ENCODE measurements at places on chromosomes 5 and 9.

- DNase-seq: no peak
These were observed 46.2 kb upstream of the FCN2 start for GRCh38 chr9:134834217-134834956.

DNA sequence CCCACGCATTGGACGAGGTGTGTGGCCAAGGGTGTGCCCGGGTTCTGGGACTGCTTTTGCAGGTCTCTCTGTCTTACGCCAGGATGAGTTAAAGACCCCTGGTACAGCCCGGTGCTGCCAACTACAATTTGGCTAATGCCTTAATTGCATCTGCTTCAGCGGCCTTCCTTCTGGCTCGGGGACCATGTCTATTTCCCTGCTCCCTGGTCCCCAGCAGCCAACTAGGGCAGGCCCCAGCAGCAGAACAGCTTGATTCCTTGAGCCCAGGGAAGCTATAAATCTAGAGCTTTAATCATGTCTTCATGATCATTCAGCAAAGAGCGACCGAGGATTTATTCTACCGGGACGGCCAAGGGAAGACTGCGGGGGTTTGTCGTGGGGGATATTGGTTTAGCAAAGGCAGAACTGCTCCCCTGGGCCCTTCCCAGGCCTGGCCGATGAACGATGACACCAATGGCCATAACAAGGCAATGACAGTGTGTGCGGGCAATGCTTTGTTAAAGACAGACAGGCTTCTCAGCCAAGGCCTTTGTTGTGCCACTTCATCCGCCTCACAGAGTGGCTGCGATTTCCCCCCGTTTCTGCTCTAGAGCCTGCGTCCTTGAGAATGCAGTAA lies 51.4 kb downstream of the CFAP77 start:
- DNase-seq: no peak

DNA sequence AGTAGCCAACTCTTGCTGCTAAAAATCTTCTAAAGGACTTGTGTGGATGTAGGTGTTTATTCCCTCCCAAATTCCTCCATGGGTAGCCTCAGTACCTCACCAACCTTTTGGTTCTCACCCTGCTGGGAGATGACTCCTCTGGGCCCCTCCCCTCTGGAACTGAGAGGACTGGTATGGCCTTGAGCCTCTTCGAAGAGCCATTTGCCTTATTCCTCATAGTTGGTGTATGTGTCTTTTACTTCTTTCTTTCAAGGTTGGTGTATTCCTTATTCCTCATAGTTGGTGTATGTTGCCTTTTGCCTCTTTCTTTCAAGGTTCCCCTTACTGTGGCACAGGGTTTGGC lies 48.3 kb downstream of the GNAQ start:
- DNase-seq: no peak

DNA sequence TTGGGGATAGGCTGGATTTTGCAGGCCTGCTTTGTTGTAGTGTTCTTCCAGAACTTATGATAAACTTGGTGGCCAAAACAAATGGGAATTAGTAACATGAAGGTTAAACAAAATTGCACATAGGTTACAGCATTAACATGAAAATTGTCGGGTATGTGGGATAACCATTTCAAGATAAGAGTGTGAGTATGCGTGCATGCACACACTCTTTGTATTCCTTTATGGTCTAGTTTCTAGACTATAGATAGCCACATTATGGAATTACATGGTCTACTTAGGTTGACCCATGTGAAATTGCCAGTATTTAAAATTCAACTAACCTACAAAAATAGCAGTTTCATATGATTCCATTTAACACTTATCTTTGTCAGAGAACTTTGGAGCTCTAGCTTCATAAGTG lies 1.4 kb downstream of the HMGCR start:
- DNase-seq: no peak

DNA sequence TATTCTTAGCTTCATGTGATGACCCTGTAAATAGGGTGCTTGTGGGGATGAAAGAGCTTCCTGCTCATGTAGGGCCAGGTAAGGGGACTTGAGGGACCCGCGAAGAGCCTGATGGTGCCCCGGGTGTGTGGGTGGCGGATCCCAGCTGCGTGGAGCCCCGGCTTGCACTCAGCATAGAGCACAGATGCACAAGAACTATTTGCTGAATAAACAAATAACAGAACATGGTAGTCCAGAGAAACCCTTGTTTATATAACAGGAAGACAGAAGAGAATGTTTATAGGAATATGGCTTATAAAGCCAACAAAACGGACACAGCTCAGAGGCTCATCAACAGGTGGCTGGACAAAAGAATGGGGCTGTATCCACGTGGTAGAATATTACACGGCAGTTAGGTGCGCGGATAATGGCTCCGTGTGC lies 106.9 kb upstream of the COL5A1 start:
- DNase-seq: no peak

DNA sequence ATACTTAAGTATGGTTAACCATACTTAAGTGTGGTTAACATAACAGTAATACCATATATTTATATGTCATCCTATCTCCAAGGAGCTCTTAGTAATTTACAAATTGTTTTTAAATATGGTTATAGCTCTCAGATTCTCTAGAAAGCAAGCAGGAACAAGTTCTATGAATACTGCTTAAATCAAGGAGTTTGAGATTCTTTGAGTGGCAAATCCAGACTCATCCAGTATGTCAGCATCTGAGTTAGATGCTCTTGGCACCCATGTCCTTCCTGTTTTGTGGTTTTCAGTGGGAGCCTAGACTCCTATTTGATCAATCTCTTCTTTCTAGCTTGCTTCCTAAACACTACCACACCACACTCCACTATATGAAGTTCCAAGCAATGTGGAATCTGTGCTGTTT lies 114.7 kb upstream of the GDNF start:
- no peak for DNase-seq

GRCh38 chr5:152349683-152350526 lies 55.2 kb downstream of the NMUR2 start:
- DNase-seq: peak; percentile 70

DNA sequence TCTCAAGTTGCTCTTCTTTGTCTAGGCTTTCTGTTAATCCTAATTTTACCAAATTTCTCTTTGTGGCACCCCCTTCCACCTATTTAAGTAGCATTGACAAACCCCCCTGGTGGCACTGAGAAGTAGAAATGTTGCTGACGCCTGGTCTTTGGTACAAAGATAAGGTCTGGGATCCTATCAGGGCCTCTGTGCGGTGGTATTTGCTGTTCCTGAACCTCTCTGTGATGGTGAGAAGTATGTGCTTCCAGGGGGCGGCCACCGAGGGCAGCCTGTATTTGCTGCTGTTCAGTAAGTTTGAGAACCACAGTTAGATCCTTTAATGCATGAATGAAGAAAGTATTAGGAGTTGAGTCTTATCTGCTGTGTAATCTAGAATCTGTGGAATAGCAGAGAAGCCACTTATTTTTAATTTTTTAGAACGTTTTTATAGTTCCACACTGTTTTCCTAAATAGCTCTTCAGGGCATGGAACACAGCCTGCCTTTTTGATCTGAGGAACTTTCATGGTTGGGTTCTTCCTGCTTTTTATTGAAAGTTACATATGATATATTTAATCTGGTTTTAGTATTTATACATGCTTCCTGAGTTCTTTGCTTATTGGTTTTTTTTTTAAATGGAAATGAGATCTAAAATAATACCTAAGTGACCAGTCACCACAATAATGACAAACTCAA lies 124.2 kb downstream of the TRIO start:
- DNase-seq: no peak

DNA sequence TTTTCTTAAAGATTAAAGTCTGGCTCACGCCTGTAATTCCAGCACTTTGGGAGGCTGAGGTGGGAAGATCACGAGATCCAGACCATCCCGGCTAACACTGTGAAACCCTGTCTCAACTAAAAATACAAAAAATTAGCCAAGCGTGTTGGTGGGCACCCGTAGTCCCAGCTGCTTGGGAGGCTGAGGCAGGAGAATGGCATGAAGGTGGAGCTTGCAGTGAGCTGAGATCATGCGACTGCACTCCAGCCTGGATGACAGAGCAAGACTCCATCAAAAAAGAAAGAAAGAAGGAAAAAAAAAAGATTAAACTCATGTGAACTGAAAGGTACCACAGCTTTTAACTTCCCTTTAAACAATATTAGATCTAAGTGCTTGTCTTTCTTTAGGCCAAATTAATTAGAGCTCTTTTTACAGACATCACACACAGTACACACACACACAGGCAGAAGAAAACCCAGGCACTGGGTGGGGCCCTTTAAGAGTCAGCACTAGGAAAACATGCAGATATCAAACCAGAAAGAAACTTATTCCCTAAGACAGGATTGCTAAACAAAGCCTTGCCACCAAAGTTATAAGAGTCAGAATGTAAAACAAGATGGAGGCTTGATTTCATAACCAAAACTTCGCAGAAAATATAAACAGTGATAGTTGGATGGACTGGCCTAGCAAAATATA lies 29.3 kb upstream of the UHRF2 start:
- peak; percentile 65 for DNase-seq

DNA sequence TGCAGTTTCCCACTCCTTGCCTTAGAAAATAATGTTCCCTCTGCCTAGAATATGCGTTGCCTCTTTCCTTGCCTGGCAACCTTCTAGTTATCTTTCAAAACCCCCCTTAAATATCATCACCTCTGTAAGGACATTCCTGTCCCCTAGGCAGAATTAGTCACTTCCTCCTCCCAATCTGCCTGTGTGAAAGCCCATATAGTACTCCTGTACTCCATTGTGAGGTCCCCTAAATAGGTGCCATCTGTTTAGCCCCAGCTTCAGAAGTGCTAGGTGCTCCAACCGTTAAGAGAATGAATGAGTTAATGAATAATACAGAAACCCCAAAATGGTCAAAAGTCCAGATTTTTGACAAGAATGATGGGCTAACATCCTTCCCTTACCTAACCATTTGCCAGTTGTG lies 181.4 kb downstream of the GDNF start:
- DNase-seq: peak; percentile 9

DNA sequence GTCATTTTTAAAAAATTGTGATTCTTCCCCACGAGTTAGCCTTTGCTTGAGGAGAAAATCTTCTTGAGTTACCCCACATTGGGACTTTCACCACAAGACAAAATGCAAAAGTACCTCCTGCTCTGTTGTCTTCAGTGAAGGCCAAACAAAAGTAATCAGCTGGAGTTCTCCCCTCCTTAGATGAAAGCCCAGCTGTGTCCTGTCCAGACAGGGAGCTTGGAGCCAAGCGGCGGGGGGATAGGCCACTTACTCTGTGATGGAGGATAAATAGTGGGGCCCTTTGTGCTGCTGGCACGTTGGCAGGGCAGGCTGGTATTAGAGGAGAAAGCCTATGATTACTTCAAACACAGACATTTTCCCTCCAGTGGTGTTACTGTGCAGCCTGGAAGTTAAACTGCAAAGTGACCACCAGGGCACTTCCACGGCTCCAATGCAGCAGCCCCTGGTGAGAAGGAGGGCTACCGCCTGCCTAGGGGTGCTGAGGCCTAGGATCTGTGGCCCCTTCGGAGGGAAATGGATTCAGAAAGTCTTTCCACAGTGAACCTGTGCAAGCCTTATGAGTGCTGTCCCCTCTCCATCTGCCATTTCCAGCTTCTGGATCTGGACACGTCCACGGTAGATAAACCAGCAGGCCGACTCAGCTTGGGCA lies 155.0 kb downstream of the TMEM167A start:
- DNase-seq: no peak

GRCh38 chr9:104075801-104076753 lies 18.0 kb upstream of the SMC2 start:
- peak; percentile 75 for DNase-seq

GRCh38 chr5:72015103-72015548 lies 92.1 kb upstream of the MAP1B start:
- peak; percentile 91 for DNase-seq

DNA sequence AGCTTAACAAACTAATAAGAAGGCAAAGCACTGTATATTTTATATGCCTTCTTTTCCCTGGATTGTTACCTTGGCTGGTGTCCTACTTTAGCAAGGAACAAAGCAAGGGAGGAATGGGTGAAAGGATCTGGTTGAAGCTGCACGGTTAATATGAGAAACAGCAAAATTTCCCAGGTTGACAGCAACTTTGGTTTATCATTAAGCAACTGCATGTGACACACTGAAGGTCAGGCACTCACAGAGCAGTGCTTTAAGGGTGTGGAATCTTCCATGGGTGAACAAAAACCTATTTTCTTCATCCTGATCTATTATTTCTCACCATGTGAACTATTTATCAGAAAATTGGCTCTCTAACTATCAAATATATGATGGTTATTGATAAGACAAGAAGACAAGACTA lies 109.0 kb upstream of the ATP10B start:
- peak; percentile 20 for DNase-seq

DNA sequence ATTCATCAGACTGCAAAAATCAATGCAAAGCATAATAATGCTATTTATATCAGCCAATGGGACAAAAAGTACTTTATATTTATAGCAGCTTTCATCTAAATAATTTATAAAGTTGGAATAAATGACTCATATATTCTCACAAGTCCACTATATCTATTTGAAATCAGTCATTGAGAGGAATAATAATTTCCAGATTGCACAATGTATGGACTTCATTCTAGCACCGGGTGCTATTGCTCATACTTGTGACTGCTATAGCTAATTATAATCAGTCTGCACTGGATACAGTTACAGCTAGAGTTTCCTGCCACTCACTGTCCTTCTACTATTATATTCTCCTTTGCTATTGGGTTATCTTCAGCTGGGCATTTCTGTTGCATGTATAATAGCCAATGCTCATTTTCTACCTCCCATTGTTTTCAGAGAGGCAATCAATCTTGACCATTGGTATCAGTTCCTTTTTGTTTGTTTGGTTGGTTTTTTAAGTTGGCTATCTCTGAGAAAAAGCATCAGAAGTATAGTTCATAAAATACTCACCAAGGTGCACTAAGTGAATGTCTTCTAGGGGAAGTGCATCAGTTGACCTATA lies 1.9 kb downstream of the CDH18 start:
- peak; percentile 31 for DNase-seq

DNA sequence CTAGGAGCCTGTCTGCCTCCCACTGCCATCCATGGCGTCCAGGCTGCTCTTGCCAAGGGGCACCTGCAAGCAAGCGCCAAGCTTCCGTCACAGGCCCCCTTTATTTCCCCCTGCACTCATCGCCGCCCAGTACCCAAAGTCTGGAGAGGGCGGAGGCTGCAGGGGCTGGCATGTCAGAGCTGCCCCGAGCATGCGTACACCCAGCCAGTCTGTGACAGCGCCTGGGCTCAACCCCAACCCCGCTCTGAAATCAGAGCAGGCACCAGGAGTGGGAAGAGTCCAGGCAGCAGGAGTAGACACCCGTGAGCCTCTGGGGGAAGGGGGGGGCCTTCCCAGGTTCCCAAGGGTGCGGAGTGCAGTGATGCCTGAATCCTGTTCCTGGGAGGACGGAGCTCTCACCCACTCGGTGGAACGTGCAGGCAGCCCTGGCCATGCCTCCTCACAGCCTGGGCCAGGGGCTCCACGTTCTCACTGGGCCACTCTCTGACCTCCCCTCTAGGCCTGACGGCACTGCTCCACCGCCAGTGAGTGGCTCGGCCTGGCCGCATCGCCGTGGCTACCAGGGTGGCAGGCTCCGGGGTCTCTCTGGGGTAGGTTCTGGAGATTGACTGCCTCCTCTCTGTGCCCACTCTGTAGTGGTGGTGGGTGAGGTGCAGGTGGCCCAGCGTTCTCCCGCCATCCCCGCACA lies 469.0 kb downstream of the CDH9 start:
- DNase-seq: no peak

DNA sequence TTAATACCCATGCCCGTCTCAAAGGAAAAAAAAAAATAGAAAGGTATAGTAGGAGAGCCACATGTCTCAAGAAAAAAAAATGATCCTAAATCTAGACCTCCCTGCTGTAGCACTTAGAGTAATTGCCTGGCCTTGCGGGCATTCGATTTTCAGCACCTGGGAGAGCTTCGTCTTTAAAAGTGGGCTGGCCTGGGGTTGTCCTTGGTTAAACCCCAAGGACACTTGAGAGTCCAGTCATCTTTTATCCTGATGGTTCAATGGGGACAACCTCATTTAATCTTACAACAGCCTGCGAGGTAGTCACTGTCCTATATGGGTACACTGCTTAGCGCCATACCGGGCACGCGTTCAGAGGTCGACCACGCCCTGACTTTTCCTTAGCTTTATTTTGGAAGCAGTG lies 60.1 kb downstream of the MAT2B start:
- no peak for DNase-seq
